Tibial nerve (tissue), 4 donors: ENCODE measurements at places on chromosomes 2 and 18. TPM values are rescaled to one million over a fixed set of nuclear protein-coding genes. Genes with fewer than 3 reads are reported as not detected.

The AKAIN1 gene
- total RNA-seq, result not detected

GRCh38 chr2:69381337-69381737, 5.7 kb downstream of the GFPT1 start:
- DNase-seq, result no peak
- H3K27ac ChIP-seq, result no peak overlapping the region
- peaks cover 7% of the 10 kb centered on the region for H3K36me3 ChIP-seq
- H3K4me3 ChIP-seq, result no peak overlapping the region
- H3K4me1 ChIP-seq, result peaks cover 12% of the 10 kb centered on the region
- no peaks in the 10 kb centered on the region for H3K27me3 ChIP-seq

GRCh38 chr18:27184115-27185024, 738 bp downstream of the CHST9 start:
- no peak for DNase-seq
- peak overlapping the region; percentile 18 for H3K4me3 ChIP-seq
- no peaks in the 10 kb centered on the region for H3K27me3 ChIP-seq
- H3K36me3 ChIP-seq, result no peaks in the 10 kb centered on the region
- H3K4me1 ChIP-seq, result no peaks in the 10 kb centered on the region

- peaks cover 21% of the 10 kb centered on the region for H3K4me1 ChIP-seq
- no peak for DNase-seq
- no peaks in the 10 kb centered on the region for H3K36me3 ChIP-seq
These were observed 6.8 kb downstream of the ADCYAP1 start for GRCh38 chr18:911486-911885.

The STK25 gene
- 301 TPM for total RNA-seq

The IHH gene
- total RNA-seq, result not detected

The HOXD13 gene
- not detected for total RNA-seq

DNA sequence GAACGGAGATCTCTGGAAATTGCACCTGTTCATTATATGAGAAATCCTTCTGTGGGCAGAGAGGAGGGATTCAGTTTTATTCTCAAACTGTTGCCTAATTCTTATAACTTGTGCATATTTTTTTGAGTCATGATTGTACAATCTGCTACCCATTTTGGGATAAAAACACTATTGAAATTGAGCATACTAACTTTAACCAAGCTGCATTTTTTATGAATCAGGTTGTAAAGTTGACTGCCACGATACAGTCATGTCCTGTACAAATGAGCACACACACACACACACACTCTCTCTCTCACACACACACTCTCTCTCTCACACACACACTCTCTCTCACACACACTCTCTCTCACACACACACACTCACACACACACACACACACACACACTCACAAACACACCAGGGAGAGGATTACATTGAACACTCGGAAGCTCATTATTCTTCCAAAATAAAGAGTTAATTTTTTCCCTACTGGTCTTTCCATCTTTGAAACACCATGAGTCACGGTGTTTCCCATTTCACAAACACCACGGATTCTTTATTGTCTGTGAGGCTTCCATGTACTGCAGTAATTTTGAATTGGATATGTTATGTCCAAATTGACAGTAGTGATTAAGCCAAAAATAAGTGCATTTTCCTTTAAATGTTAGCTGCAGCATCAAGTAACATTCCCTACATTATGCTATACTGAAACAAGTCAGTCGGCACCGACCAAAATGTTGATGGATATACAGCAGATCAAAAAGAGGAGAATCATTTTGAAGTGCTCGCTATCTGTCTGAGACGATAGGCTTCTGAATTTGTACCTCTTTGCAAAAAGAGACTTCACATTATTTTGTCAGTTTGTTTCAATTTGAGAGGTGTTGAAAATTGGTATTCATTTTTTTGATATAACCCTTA, 216.9 kb downstream of the ARHGAP15 start:
- H3K4me1 ChIP-seq, result peaks cover 6% of the 10 kb centered on the region
- no peaks in the 10 kb centered on the region for H3K36me3 ChIP-seq
- no peak overlapping the region for H3K4me3 ChIP-seq
- no peak overlapping the region for H3K27ac ChIP-seq

The UGT1A1 gene
- total RNA-seq, result not detected

The LONRF2 gene
- total RNA-seq, result 13.1 TPM

The SLC9A4 gene
- total RNA-seq, result not detected

GRCh38 chr2:226431288-226431948, 368.2 kb downstream of the IRS1 start:
- no peaks in the 10 kb centered on the region for H3K27me3 ChIP-seq
- H3K4me3 ChIP-seq, result no peak overlapping the region
- no peak for DNase-seq
- H3K36me3 ChIP-seq, result no peaks in the 10 kb centered on the region
- H3K27ac ChIP-seq, result no peak overlapping the region

The B4GALT6 gene
- 1.2 TPM for total RNA-seq

The RAPGEF4 gene
- total RNA-seq, result 5.2 TPM

- H3K27ac ChIP-seq, result no peak overlapping the region
- no peaks in the 10 kb centered on the region for H3K4me1 ChIP-seq
- no peak for DNase-seq
- no peaks in the 10 kb centered on the region for H3K36me3 ChIP-seq
These were observed 34.1 kb upstream of the SLC39A10 start for GRCh38 chr2:195622966-195623365.

DNA sequence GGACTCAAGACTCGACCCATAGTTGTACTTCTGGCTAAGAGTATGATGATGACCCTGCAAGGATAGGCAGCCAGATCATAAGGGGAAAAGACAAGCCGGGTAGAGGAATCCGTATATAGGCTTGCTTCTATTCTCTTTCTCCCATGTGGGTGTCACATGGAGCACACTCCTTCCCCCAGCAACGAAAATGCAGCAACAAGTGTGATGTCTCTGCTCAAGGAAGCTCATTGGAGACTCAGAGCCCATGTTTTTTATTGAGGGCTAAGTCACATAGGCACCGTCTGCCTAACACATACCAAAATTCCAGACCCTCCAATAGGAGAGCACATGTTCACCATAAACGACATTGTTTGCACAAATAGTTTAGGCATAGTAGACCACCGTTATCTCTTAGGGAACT, 6.3 kb downstream of the ZNF2 start:
- H3K27ac ChIP-seq, result no peak overlapping the region
- H3K4me1 ChIP-seq, result peaks cover 1% of the 10 kb centered on the region
- H3K36me3 ChIP-seq, result peaks cover 28% of the 10 kb centered on the region
- DNase-seq, result no peak
- H3K4me3 ChIP-seq, result no peak overlapping the region

- H3K4me1 ChIP-seq, result no peaks in the 10 kb centered on the region
- H3K27me3 ChIP-seq, result no peaks in the 10 kb centered on the region
- DNase-seq, result no peak
- H3K27ac ChIP-seq, result no peak overlapping the region
- no peaks in the 10 kb centered on the region for H3K36me3 ChIP-seq
These were observed 48.0 kb downstream of the CDK15 start for GRCh38 chr2:201854221-201854801.

The FSHR gene
- not detected for total RNA-seq

- no peak for DNase-seq
- H3K4me3 ChIP-seq, result no peak overlapping the region
- no peaks in the 10 kb centered on the region for H3K27me3 ChIP-seq
- H3K4me1 ChIP-seq, result no peaks in the 10 kb centered on the region
- no peak overlapping the region for H3K27ac ChIP-seq
- H3K36me3 ChIP-seq, result no peaks in the 10 kb centered on the region
These were observed 22.4 kb downstream of the PTPN2 start for GRCh38 chr18:12861637-12862036.

DNA sequence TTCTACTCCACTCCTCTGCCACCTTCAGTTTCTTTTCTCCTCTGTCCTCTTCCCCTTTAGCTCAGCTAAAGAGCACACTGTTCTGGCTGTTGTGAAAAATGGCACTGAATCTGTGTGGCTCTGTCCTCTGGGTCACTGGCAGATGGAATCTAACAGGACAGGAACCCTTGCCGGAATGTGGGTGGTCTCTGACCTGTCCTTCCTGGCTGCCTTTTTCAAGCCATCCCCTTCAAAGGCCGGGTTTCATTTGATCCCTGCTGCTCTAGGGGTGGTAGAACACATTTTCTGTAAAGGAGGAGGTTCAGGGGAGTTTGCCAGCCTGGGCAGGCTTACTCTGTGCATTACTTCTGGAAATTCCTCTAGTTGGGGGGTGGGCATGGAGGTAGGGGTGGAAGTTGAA, 29.9 kb downstream of the MTCL1 start:
- no peaks in the 10 kb centered on the region for H3K36me3 ChIP-seq
- DNase-seq, result no peak
- no peak overlapping the region for H3K4me3 ChIP-seq
- H3K27ac ChIP-seq, result no peak overlapping the region
- H3K4me1 ChIP-seq, result no peaks in the 10 kb centered on the region

- no peaks in the 10 kb centered on the region for H3K4me1 ChIP-seq
- peaks cover 2% of the 10 kb centered on the region for H3K27me3 ChIP-seq
- no peak overlapping the region for H3K27ac ChIP-seq
- no peak for DNase-seq
- no peak overlapping the region for H3K4me3 ChIP-seq
- H3K36me3 ChIP-seq, result no peaks in the 10 kb centered on the region
These were observed 8.3 kb upstream of the EGR4 start for GRCh38 chr2:73301636-73302035.

DNA sequence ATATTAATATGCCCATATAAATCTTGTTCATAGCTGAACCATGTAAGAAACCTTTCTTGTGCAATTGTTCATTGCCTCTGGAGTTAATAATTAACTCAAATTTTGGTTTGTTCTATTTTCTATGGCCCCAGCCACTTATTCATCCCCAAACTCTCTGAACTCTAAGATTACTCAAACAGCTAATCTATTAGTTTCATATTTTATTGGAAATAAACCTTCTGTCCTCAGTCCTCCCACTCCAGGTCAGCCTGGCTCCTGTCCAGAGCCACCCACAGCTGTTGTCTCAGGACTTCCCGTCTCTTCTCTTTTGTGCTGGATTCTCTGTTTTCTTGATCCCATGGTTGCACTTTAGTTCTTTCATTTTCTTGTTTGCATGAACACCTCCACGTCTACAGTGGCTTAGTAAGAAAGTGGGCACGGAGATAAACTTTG, 4.4 kb upstream of the RNF103 start:
- no peak overlapping the region for H3K4me3 ChIP-seq
- peaks cover 25% of the 10 kb centered on the region for H3K4me1 ChIP-seq
- DNase-seq, result no peak
- peak overlapping the region; percentile 99 for H3K27ac ChIP-seq
- no peaks in the 10 kb centered on the region for H3K27me3 ChIP-seq

DNA sequence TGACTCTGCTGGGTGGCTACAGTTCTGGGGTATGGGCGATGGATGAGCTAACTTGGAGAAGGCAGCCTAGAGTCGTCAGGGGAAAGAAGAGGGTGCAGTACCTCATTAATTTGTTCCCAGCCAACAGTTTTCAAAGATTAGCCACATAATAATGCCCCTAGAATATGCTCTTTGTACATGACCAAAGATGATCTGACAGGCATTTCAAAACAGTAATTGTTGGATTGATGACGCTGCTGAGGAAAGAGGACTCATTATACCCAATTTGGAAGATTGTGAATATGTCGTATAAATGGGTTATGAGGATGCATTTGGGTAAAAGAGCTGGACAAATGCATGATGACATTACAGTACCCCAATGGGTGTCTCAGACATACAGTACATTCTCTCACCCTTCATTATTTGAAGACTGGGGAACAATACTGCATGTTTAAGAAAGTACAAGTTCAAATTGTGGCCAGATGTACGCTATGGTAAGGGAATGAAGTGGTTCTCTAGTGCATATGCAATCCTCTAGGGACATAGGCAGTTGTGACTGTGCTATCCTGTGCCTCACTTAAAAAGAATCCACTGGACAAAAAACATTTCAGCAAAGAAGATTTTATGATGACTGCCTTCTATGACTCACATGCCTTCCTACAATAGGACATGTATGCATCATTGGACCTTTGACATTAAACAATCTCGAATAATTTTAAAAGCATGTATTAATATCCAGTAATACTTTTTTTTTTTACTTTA, 233.2 kb downstream of the CNTNAP5 start:
- H3K4me3 ChIP-seq, result no peak overlapping the region
- H3K4me1 ChIP-seq, result no peaks in the 10 kb centered on the region
- no peaks in the 10 kb centered on the region for H3K36me3 ChIP-seq
